ENCODE measurements at places on chromosomes 1 and 21.

DNA sequence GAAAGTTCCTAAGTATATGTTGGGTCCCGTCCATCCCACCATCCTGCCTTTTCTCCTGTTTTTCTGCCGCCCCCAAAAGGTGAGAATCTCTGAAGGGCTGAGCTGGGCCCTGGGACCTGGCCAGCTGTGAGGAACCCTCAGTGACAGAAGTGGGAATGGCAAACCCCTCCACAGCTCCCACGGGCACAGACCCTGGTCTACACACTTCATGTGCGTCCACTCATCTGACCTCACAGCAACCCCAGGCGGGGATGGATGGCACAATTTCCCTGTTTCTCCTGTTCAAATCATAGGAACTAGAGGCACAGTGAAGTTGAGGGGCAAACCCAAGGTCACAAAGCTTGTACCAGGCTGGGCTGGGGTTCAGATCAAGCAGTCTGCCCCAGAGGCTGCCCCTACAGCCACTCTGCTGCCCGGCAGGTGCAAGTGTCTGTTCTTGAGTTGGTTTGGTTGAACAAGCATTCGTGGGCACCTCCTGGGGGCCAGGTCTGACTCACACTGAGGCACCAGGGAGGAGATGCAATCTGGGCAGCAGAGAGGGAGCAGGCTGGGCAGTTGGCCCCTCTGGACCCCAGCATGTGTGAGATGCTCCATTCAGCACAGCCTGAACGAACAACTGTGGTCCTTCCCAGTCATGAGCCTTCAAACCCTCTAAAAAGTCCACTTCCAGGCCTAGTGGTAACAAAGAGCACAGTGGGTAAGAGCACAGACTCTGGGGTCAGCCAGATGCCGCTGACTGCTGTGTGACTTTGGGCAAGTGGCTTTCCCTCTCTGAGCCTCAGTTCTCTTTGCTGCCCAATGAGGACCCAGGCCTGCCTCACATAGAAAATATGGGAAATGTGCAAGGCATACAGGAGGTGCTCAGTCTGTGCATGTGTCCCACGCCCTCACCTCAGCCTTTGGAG lies 4.0 kb downstream of the EDN2 start:
- DNase-seq, result no peak

GRCh38 chr21:41219498-41220207 lies 51.7 kb downstream of the BACE2 start:
- no peak for DNase-seq

- no peak for DNase-seq
Measured at GRCh38 chr1:201295346-201295745, 12.0 kb downstream of the PKP1 start.

- no peak for DNase-seq
Measured at GRCh38 chr21:45971616-45972352, 9.8 kb upstream of the COL6A1 start.

DNA sequence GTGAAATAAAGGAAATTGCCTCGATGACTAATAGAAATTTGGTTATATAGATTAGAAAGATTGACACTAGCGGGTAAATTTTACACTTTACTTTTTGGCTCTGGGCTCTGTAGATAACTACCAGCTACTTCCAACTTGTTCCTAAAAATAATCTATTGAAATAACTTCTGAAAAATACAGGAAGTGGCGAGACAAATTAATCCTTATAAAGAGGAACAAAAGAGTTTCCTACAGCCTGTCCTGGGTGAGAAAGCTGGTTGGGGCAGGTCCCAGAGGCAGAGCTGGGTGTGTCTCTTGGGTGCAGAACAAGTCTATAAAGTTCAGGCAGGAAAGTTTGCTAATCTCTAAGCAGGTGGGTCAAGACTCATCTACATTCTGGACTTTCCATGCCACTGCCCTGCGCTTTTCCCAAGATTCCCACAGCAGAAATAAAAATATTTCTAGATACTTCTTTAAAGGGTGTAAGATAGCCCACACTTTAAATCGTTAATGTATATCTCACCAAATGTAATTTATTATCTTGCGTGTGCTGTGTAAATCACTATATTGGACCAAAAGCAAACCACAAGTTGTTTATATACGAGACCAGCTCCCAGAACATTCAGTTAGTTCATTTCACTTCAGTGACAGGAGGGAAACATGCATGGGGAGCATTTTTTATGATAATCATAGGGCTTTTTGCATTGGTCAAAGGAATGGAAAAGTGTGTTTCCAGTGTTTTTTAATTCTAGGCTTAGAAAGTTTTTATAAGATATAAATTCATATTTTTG lies 70.1 kb upstream of the NRIP1 start:
- no peak for DNase-seq

Data from activated T-cell treated with anti-CD3 and anti-CD28 coated beads, Interleukin-2, amount 50 U/mL, for 4 hours (primary cell).